ENCODE measurements at places on chromosomes 5 and 9.

DNA sequence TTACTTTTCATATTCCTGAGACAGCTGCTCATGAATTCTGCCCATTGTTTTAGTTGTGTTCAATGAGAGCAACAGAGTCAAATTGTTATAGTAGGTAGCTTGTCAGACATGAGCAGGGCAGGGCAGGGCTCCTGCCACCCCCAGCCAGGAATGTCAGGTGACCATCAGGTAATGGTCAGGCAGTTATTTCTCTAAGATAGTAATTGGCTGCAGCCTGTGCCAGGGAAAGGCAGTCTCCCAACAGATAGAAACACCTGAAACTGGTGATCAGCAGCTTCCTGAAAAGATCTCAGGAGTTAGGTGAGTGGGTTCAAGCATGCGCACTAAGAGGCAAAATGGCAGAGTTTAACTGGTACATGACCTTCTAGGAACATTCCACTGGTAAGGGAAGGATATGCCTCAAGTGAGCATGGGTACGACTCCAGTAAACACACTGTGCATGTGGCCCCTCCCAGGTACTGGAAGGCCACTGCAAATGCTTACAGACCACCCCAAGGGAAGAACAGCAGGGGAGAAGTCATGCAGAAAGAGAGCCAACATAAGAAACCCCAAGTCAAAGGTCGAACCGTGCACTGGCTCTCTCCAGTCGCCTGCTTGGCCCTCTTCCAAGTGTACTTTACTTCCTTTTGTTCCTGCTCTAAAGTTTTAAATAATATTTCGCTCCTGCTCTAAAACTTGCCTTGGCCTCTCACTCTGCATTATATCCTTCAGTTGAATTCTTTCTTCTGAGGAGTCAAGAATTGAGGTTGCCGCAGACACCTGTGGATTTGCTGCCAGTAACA is 25.1 kb downstream of the CARTPT start:
- DNase-seq: no peak

DNA sequence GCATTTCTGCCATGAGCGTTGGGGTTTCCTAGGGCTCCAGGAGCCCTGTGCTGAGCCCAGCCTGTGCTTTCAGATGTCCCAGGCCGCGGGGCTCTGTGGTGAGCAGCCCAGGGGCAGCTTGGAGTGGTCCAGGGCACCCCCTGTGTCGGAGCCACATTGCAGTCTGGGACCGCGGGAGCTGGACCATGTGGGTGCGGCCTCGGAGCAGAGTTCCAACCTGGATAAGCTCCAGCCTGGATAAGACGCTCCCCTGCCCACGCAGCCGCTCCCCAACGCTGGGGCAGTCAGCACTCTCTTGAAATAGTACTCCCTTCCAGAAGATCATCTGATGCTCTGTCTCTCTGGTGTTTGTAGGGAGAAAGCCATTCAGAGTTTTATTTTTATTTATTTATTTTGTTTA is 111.1 kb downstream of the WNK2 start:
- DNase-seq: no peak

GRCh38 chr9:99749641-99750040 is 72.0 kb upstream of the NR4A3 start:
- peak; percentile 1 for DNase-seq

GRCh38 chr9:124140941-124141568 is 116.7 kb upstream of the NEK6 start:
- no peak for DNase-seq

DNA sequence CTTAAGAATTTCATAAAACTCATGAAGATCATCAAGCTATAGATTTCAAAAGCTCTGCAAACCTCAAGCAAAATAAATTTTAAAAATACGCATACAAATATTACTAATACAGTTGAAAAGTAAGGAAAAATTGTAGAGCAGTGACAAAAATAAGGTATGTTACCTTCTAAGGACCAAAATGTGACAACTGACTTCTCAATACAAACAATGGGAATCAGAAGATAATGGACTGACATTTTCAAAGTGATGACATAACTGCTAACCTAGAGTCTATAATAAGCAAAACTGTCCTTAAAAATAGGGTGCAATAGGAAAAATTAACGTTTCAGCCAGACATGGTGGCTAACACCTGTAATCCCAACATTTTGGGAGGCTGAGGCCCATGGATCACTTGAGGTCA is 27.1 kb downstream of the RMI1 start:
- DNase-seq: no peak

GRCh38 chr5:3364941-3365340 is 230.7 kb upstream of the IRX1 start:
- DNase-seq: no peak
